ENCODE measurements at places on chromosomes 11 and 22. TPM values are rescaled to one million over a fixed set of nuclear protein-coding genes. Genes with fewer than 3 reads are reported as not detected.

DNA sequence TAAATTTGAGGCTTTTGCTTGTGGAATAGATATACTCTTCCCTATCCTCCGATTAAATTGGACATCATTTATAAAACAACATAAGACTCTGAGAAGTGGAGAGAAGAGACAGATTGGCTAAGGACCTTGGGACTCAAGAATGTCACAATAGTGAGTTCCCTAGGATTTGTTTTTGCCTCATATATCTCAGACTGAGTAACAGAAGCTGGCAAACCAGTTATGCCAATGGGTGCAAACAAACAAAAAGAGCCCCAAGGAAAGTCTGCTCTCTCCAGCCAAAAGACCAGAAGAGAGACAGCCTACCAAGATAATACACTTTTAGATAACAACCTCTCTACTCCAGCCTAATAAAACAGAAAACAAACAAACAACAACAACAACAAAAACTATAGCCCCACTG, 28.9 kb downstream of the DEUP1 start:
- H3K27me3 ChIP-seq: no peaks in the 10 kb centered on the region
- H3K4me3 ChIP-seq: no peak overlapping the region
- H3K36me3 ChIP-seq: no peaks in the 10 kb centered on the region
- H3K4me1 ChIP-seq: no peaks in the 10 kb centered on the region

DNA sequence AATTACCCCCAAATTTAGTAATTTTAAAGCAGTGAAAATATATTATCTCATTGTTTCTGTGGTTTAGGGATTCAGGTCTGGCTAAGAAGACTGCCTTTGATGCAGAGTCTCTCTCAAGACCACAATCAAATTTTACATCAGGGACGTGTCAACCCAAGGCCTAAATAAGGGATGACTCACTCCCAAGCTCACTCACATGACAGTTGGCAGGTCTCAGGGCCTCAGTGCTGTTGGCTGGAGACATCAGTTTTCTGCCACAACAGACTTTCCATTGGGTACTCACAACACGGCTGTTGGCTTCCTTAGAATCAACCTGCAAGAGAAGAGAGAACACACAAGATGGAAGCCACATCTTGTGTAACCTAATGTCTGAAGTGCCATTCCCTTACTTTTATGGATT, 377.3 kb downstream of the FAM181B start:
- no peak overlapping the region for H3K27ac ChIP-seq
- no peaks in the 10 kb centered on the region for H3K27me3 ChIP-seq
- H3K36me3 ChIP-seq: no peaks in the 10 kb centered on the region
- no peaks in the 10 kb centered on the region for H3K4me1 ChIP-seq
- no peak for DNase-seq

Gene RPUSD4
- 43.6 TPM for total RNA-seq

DNA sequence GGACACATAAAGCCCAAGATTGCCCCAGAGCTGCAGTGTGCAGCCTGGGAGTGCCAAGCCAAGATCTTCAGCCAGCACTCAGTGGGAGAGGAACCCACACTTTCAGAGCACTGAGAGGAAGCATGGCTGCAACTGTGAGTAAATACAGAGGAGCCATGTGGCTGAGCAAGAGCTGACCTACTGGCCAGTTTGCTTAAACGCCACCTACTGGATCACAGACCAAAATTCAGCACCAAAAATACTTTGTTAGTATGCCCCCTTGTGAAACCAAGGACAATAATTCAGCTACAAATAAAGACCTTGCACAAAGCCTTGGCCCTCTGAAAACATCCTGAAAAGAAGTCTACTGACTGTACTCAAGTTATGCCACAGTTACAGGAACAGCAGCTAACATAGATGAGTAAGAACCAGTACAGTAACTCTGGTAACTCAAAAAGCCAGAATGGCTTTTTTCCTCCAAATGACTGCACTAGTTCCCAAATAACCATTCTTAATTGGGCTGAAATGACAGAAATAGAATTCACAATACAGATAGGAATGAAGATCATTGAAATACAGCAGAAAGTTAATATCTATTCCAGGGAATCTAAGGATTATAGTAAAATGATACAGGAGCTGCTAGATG, 10.1 kb upstream of the OR4A15 start:
- no peaks in the 10 kb centered on the region for H3K27me3 ChIP-seq
- H3K4me1 ChIP-seq: no peaks in the 10 kb centered on the region
- DNase-seq: peak; percentile 5
- peaks cover 18% of the 10 kb centered on the region for H3K36me3 ChIP-seq
- no peak overlapping the region for H3K27ac ChIP-seq

Data from GM23338 (cell line).